NCI-H524 (cell line): ENCODE measurements at places on chromosomes 12 and 14.

DNA sequence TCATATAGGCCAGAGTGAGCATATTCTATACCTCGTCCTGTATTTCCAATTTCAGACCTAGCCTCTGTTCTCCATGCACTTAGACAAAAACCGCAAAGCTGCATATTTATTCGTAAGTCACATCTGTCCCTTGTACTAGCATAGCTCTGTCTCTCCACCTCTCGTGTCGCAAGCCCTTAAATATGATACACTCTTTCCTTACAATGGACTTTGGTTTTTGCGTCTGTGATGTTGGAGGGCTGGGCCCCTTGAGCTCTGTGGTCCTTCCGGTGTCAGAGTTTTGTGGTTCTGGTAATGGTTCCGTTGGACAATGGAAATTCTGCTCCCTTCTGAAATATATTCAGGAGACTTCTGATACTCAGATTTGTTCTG is 11.3 kb downstream of the PRKCH start:
- no peak for DNase-seq

- DNase-seq = peak; percentile 36
Observed at GRCh38 chr12:99043319-99043914, 398.3 kb downstream of the APAF1 start.

- no peak for DNase-seq
Observed at GRCh38 chr14:39666386-39666785, 234.2 kb upstream of the FBXO33 start.

DNA sequence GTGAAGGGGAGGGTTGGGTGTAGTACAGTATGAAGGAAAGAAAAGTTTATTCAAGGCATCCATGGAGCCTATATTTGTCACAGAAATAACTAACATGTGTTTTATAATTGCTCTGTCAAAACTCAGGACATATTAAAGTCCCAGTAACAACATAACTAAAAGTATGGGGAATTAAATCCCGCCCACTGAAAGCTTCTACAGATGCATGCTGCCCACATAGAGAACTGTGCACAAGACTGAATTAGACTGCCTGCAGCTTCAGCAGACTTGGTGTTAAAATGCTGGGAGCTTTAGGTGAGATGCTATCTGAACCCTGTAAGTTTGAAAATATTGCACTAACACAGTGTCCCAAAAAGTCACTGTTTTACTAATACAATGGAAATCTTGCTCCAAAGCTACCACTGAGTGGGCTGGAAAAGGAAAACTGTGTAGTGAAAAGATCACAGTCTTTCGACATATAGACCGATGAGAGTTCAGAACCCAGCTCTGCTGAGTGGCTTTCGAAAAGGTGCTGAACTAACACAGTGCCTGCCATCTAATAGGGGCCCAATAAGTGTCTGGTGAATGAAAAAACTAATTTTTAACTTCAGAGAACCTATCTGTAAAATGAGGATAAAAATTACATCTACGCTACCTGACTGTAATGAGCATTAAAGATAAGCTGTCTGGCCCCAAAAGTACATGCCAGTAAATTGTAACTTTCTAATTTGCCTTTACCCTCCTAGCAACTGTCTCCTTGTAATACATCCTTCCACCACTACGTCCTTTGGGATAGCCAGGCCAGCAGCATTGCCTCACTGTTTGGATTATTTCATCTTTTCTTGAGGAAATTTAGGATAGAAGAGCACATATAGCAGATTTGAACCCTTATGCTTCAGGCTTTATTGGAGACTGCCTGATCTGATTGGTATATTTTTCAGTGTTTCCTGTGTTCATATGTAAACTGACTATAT is 237.6 kb downstream of the BCAT1 start:
- no peak for DNase-seq

GRCh38 chr14:55448141-55448614 is 7.8 kb upstream of the TBPL2 start:
- DNase-seq = no peak

DNA sequence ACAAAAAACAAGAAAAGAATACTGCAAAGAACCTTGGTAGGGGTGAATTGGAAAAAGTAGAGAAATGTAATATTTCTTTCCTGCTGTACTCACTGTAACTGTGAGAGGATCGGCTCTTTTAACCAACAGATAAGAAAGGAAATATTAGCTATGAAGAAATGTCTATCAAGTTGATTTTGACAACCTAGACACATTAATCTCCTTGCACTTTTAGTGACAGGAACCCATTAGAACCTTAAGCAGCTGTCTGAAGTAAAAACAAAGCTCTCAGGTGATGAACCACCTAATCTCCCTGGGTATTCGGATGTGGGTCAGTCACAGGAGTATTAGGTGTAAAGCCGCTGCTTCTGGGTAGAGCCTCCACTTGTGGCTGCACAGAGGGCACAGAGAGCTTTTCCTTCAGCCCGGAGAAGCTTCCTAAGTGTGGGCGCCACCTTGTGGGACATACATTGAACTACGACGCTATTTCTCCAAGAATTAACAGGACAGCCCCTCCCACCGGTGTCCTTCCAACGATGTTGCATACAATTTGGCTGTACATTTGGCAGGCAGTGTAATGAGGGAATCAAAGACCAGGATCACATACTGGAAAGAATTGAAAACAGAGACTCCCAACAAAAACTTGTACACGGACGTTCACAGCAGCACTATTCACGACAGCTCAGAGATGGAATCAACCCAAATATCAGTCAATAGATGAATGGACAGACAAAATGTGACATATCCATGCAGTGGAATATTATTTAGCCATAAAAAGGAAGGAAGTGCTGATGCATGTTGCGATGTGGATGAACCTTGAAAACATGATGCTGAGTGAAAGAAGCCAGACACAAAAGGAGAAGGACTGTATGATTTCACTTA is 28.9 kb upstream of the MAPKAPK5 start:
- peak; percentile 80 for DNase-seq
